ENCODE measurements at places on chromosomes 3 and 15.

DNA sequence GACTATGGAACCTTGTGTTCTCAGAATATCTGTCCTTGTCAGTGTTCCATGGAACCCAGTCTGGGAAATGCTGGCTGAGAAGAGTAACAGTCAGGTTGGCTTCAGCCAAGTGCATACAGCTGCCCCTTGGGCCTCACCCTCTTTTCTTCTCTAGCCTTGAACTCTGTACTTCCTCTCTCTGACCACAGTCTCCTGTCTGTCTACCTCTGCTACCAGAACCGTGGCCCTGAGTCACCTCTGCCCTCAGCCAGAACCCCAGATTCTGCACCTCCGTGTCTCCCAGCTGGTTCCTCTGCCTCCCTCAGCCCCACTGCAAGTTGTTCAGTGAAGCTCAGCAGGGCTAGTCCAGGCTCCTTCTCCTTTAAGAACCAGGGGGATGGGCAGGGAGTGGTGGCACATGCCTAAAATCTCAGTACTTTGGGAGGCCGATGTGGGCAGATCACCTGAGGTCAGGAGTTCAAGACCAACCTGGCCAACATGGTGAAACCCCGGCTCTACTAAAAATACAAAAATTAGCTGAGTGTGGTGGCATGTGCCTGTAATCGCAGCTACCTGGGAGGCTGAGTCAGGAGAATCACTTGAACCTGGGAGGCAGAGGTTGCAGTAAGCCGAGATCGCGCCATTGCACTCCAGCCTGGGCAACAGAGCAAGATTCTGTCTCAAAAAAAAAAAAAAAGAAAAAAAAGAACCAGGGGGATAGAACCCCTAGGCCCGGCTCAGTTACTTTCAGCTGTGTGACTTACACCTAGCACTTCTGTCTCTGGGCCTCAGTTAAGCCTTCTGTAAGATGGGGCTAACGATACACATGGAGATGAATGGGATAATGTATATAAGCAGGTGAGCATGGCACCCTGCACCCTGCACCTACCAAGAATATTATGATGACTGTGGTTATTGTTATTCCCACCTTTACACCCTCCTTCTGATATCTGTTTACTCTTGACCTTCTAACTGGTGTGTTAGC lies 24.3 kb upstream of the TATDN2 start:
- no peak for DNase-seq

- no peak for DNase-seq
Measured at GRCh38 chr15:62568004-62568403, 402.9 kb upstream of the C2CD4B start.

DNA sequence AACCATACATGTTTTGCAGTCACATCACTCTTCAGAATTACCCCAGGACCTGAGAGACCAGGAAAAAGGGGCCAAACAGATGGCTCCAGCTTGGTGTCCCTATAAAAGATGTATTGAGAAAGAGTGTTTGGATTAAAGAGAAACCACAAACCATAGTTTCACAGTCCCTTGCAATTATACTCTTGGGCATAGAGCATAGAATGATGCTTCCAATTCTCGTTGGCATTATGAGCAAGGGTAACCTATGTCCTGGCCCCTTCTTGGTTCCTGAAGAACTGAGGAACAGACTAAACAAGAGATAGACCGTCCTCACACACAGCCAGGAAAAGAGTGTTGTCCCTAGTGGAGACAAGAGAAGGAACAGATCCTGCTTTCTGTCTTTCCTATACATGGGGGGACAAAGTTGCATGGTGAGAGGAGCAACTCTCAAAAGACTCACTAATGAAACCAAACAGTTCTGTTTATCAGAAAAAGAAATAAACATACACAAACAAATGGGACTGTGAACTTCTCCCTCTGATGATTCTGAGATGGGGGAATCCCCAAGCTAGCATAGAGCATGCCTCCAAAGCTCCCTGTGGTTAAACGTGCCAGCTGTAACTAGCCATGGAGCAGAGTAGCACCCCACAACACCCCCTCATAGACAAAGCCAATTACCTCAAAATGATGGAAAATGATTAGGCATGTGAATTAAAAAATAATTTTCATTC lies 908.6 kb downstream of the NTRK3 start:
- no peak for DNase-seq

- no peak for DNase-seq
Measured at GRCh38 chr3:187735837-187736236, 9.4 kb downstream of the BCL6 start.

DNA sequence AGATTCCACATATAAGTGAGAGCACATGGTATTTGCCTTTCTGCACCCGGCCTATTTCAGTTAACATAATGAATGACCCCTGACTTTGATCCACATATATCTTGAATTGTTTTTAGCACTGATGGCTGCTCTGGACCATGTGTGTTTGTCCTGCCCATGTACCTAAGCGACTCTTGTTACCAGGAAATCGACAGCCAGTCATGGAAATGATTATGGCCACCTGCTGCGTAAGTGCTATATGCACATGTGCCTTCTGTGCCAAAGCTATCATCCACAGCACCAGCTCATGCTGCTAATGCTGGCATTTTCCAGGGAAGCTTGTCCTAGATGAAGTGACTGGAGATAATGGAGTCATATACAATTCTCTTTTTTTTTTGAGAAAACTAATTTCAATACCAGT lies 103.7 kb downstream of the PEX5L start:
- no peak for DNase-seq
